ENCODE measurements at places on chromosomes 1 and 21.

- DNase-seq = no peak
Observed at GRCh38 chr1:25245809-25246599, 1.2 kb downstream of the RSRP1 start.

DNA sequence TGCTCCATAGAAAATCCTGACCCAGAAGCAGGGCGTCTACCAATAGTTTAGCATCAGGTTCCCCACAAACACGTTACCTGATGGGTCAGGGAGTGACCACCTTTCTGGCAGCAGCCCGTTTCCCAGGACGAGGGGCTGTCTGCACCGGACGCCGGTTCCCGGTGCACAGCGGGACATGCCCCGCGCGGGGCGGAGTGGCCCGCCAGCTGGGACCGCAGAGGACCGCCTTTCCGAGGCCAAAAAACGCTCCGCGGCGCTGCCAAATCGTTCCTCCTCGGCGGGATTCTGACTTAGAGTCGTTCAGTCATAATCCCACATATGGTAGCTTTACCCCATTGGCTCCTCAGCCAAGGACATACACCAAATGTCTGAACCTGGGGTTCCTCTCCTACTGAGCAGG lies 126.1 kb downstream of the LIPI start:
- no peak for DNase-seq

- no peak for DNase-seq
Observed at GRCh38 chr1:18444563-18444962, 36.2 kb upstream of the KLHDC7A start.

DNA sequence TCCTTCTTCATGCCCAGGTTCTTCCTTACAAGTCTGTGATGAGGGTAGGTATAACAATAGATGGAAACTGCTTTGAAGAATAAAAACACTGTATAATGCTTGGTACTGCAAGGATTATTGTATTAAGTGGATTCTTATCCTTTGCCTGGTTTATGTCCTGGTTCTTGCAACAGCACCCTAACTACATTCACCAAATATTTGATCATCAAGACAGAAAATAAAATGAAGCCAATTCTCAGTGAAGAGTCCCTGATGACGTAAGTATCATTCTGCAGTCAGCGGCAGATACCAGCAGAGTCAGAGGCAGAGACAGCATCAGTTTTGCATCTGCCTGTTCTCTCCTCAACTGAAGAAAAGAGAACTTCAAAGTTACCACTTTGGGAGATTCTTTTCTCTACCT lies 19.7 kb downstream of the ARHGEF11 start:
- no peak for DNase-seq

- DNase-seq = no peak
Observed at GRCh38 chr1:169586067-169586394, 250 bp downstream of the F5 start.

DNA sequence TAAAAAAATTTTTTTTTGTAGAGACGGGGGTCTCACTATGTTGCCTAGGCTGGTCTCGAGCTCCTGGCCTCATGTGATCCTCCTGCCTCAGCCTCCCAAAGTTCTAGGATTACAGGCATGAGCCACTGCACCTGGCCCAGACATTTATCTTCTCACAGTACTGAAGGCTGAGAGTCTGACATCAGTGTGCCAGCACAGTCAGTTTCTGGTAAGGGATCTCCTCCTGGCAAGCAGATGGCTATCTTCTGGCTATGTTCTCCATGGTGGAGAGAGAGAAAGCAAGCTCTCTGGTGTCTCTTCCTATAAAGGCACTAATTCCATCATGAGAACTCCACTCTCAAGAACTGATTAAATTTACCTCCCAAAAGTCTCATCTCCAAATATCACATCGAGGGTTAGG lies 57.8 kb upstream of the C1orf185 start:
- no peak for DNase-seq

- DNase-seq = no peak
Observed at GRCh38 chr21:26425576-26425975, 147.5 kb downstream of the CYYR1 start.

- DNase-seq = no peak
Observed at GRCh38 chr1:155072531-155073289, 5.9 kb upstream of the EFNA3 start.

GRCh38 chr1:112040891-112041740 lies 51.6 kb upstream of the KCND3 start:
- no peak for DNase-seq

GRCh38 chr1:183687546-183688304 lies 34.6 kb upstream of the APOBEC4 start:
- no peak for DNase-seq

GRCh38 chr1:80917225-80917624 lies 883.5 kb upstream of the ADGRL2 start:
- no peak for DNase-seq

DNA sequence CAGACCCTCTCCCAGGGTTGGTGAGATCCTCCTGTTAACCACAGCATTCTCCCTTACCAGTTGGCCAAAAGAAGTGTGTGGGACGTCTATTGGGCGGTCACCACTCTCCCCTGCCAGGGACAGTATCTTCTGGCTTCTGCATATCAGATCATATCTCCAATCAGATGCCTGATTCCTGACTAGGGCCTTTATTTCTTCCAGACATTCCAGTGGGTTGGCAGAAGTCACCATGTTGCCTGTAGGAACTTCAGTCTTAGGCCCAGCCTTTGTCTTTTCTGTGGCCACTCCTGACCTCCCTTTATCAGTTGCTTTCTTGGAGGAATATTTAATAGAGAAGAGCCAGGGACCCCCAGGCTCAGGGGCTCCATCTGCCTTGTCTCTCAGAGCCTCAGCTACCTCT lies 130.4 kb upstream of the F3 start:
- DNase-seq = no peak

DNA sequence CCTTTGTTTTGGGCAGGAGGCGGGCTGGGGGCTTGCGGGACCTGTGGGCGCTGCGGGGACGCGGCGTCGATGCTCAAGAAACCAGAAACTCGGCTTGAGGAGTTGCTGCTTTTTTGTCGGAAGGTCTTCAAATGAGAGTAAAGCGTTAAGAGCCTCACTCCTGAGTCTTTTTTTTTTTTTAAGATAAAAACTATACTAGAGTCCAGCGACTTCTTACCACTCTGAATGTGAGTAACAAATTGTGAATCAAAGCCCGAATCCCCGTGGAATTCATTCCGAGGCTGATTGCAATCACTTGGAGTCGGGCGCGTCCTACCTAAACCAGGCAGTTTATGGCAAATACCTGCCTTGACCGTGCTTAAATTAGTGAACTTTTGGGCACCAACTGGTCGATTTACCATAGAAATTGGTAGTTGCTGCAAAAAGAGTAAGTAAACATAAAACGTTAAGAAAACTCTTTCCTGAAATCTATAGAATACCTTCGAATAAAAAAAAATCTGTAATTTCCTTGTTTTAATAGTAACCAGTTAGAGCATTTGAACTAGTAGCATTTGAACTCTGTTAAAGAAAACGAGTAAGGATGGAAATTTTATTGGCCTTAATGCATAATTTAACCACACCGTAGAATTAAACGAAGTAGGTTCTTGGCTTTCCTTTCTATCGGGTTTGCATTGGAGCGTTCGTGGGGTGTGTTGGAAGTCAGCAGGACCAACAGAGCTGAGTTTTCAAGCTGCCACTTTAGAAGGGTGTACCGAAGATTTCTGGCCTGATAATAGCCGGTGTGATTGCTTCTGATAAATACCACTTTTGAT lies 769 bp downstream of the GPSM2 start:
- DNase-seq = peak; percentile 8

DNA sequence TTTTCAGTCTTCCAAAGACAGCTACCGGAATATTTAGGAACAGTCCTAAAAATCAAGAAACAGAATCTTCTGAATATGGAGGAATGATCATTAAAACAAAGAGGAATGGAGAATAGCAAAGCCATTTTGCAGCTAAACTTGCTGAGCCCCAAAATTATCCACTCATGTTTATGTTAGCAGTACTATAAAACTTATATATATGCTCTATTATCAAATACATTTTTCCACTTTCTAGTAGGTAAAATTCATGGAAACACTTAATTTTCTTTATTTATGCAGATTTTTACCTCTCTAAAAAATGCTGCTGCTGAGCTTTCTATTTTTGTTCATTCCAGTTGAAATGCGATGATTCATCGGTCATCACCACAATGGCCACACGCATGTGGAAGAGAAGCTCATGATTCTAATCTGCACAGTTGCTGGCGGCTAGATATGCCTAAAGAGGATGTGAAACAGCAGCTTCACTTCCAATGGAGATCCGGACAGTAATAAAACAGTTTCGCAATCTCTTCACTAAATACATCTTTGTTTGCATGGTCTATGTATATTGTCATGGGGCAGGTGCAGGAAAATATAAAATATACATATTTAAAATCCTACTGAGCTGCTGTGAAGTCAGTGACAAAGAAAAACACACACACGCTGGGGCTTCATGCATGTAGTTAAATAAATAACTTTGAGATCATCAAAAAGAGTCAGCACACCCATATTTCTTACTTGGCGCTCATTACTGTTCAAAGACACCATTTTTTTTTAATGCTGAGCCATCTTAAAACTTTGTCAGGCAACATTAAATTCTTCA lies 292.2 kb downstream of the SMYD3 start:
- no peak for DNase-seq

DNA sequence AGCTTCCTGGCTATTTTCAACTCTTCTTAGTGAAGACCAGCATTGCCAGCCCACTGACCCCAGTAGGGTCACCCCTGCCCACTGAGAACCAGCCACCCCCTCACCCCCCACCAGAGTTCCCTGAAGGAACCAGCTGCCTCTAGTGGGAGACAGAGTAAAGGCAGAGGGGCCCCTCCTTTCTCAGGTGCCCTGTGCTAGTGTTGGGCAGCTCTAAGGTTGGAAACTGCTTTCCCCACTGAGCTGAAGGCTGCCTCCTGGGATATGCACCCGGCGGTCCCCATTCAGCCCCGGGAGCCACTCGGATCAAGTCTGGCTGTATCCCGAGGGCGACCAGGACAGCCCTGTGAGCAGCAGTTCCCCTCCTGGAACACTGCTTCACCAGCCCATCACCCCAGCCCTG lies 111.0 kb downstream of the PGBD5 start:
- no peak for DNase-seq

GRCh38 chr1:203506858-203507626 lies 13.1 kb downstream of the OPTC start:
- DNase-seq = no peak

DNA sequence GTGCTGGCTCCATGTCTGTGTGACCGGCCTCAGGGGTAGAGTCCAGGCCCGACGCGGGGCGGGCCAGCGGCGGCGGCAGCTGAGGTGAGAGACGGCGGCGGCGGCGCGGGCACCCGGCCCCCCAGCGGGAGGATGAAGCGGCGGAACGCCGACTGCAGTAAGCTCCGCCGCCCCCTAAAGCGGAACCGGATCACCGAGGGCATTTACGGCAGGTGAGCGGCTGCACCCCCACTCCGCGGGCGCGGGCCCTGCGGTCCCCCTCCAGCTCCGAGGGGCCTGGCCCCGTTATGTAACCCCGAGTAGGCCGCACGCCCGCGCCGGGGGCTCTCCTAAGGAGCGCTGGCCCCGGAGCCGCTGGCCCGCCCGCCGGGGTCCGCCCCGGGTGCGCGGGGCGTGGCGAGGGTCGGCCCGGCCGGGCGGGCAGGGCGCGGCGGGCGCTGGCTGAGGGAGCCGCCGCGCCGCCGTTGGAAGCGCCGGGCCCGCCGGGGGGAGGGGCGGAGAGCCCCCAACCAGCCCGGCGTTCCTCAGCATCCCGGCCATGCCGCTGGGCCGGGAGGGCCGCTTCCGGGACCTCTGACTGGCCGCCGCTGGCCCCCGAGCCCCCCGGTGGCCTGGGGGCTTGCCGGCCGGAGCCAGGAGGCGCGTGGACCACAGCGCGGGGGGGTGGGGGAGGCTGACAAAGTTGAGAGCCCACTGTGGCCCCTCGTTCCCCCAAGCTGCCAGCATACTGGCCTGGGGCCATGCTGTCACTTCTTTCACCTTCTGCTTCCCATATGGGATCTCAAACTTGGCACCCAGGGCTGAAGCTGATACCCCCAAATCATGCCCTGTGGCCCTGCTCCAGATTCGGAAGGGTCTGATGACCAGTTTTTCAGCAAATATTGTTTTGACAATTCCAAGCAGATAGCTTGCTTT lies 527 bp downstream of the MACO1 start:
- peak; percentile 80 for DNase-seq

- DNase-seq = no peak
Observed at GRCh38 chr1:173427146-173428054, 49.7 kb upstream of the PRDX6 start.

DNA sequence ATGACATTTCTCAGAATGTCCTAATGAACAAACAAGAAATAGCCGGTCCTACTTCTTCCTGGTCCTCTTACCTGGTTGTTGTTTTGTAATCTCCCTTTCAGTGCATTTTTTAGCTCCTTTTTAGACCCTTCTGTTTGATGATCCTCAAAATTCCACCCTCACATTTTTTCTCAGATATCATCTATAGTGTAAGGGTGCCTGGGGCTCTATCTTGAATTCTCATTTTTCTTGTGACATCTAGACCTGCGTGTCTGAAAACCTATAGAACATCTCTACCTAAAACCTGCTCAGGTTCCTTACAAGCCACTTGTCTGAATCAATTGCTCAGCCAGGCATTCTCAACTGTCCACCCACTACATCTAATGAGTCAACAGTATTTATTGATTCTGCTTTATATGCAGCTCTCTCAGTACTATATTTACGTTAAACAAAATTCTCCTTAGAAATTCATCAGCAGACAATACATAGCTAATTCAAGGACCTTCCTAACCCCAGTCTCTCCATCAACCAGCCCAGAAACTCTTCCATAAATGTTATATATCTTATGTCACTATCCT lies 36.5 kb upstream of the USH2A start:
- no peak for DNase-seq

GRCh38 chr1:57331620-57332019 lies 92.2 kb downstream of the DAB1 start:
- DNase-seq = no peak

- no peak for DNase-seq
Observed at GRCh38 chr1:185040408-185040735, 5.0 kb upstream of the RNF2 start.

All from activated T-cell treated with anti-CD3 and anti-CD28 coated beads, Interleukin-2, amount 50 U/mL, for 72 hours (primary cell).